Mesendoderm (in vitro differentiated cells): ENCODE measurements at places on chromosomes 4 and X.

DNA sequence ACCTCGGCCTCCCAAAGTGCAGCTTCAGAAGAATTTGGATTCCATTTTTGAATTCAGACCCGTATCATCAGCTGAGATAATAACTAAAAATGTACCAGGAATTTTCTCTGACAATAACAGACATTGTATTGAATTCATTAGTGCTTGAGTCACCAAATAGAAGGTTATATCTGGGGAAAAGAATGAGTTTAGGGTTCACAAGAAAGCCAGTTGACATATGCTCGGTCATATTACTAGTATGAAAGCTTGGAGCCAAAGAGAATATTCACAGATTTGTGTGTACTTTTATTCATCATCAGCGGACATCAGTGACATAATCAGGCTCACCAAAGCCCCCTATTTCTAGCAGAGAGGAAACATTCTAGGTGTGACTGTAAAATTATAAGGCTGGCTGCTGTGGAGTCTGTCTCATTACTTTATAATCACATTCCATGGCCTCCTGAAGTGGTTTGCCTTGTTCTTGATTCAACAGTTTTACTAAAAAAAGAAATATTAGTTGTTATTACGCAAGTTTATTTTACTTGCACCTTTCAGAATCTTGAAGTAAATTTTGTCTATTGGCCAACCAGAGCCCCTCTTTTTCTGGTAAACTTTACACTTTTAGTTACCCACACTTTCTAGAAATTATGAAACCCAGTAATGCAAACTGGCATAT is 14.6 kb upstream of the DCTD start:
- no peak for DNase-seq

DNA sequence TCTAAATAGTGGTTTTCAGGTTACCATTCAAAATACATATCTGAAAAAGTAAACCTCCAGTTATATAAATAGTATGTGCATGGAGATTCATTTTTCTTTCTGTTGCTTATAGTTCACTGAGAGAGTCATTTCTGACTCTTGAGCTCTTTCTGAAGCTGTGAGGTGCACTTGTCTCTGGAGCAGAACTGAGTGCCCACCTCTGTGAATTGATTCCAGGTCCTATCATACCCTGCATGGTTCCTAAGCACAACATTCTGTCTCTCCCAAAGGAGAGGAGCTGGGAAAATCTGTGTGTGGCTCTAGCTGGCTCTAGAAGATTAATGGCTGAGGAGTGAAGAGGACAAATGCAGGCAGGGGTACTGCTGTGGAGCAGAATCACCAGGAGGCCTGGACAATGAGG is 161.6 kb upstream of the HCCS start:
- peak; percentile 7 for DNase-seq

DNA sequence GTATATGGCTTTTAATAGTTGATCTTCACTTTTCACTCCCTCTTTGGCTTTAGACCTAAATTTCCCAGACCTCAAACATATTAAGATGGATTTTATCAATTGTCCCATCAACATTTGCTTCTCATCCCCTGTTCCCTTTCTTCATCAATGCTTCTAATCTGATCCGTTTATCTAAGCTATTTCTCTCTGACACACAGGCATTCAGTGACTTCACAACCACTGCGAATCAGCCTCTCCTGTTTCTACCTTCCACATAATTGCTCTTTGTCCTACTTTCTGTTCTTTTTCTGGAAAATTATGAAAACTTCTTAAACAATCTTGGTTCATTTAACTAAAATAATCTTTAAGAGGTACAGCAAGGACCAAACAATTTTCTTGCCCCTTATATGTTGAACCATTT is 115.2 kb downstream of the GLRA3 start:
- DNase-seq: peak; percentile 47

DNA sequence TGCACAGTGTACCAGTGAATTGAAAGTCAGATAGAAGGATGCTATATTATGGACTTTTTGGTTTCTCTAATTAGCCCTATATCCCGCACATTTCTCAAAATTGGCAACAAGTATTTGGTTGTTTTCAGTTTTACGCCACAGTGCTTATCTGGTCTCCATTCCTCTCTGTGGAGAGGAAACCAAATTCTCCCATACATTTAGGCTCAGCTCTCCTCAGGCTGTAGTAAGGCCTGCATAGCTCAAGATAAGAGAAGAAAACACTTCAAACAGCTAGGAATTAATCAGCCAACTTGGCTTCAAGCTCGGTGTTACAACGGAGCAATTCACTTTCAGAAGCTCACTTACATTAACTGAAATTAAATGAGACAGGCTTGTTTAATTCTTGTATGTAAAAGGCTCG is 263.2 kb downstream of the PDHA2 start:
- peak; percentile 78 for DNase-seq

GRCh38 chrX:116198810-116199209 is 28.3 kb downstream of the AGTR2 start:
- peak; percentile 25 for DNase-seq

DNA sequence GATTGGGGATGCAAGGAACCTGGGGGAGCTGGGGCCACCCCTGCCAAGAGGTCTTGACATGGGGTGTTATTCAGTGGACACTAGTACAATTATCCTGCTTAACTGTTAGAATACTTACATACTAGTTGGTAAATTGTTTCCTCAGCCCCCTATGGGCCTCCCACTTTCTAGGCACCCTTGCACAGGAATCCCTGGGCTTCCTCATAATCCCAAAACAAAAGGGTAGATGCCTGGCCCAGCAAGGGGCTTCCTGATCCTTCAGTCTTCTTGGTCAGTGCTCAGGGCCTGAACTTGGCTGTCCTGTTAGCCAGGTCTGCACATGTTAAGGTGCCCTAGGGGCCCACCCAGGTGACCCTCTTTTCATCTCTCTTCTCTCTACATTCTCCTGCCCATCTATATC is 48.7 kb upstream of the MSX1 start:
- no peak for DNase-seq

DNA sequence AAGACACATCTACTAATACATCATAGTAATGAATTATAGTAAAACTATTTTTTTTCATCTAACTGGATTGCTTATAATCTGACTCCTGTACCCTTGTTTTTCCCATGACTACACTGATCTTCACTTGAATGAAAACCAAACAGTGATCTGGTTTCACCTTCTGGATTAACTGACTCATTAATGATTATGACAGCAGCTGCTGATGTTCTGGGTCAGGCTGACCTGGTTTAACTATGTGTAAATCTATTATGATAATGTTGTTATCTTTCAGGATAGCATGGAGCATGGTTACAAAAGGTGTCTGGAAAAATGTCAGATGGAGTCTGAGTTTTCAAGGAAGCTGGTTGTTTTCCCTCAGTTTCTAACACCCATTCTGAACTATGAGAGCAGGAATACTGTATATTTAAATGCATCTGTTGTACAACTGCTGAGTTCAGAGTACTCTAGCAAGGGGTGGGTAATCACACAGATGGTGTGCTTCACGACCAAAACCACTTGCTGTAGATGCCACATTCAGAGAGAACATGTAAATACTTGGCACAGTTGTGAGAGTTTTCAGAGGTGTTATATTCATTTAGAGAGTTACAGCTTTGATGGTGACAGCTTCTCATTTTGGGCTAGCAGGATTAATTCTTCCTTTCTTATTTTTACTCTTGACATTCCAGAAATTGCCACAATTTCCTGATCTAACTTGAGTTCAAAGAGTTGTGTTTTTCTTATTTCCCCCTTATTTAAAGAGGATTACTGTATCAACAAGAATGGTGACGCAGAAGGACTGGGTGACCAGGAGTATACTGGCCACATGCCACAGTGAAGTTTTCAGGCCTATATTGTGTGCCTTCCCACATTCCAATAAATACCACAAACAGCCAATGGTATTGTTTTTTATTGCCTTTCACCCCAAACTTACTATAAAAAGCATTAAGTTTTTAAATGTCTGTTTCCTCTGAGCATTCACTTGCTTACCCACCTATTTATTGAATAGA is 249.7 kb upstream of the TET2 start:
- DNase-seq: no peak

DNA sequence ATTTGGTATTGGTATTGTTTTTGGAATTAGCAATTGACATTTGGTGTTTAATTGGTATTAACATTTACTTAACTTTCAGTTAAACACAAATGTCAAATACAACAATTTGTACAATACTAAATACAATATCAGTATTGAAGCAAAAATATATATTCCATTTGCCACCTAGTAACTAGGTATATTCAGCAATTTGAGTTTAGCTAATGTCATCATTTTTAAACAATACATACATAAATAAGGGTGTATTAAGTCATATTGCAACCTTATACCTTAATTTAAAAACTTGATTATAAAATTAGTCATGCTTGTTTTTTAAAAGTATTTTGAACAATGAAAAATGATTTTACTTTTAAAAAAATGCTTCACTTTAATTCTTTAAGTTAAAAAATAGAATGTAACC is 53.3 kb downstream of the FBXO8 start:
- DNase-seq: no peak

DNA sequence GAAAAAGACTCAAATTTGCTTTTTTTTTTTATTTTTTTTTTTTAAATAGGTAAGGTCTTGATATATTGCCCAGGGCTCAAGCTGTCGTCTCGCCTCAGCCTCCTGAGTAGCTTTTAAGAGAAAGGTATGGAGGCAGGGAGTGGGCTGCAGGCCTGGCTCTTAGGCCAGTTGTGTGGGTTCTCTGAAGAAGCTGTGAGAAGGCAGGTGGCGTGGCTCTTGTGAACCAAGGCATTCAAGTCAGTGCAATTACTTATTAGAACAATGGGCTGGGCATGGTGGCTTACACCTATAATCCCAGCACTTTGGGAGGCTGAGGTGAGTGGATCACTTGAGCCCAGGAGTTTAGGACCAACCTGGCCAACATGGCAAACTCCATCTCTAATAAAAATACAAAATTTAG is 244.0 kb upstream of the SFRP2 start:
- DNase-seq: no peak

GRCh38 chr4:182809417-182810102 is 107.6 kb downstream of the DCTD start:
- DNase-seq: peak; percentile 63

- peak; percentile 79 for DNase-seq
Measured at GRCh38 chrX:40097504-40098263, at the start of gene BCOR. Gene BCOR (minus strand): TSS chrX:40097958. CDS start chrX:40077929, 20,029 bp downstream.

DNA sequence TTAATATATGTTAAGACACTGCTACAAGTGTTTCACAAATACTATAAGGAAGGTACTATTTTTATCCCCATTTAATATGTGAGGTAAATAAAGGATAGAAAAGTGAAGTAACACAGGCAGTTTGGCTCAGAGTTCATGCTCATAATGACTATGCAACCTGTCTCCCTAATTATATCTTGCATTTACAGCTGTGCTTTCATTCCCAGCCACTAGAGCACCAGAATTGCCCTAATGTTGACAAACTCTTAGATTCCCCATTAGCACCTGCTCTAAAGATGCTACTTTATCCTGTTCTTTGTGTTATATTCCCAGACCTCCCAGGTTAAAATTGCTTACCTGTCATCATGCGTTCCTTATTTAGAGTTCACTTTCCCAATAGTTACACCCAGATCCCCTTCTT is 833.6 kb downstream of the CCSER1 start:
- DNase-seq: peak; percentile 8

- no peak for DNase-seq
Measured at GRCh38 chr4:1850276-1850675, 5.7 kb downstream of the LETM1 start.

DNA sequence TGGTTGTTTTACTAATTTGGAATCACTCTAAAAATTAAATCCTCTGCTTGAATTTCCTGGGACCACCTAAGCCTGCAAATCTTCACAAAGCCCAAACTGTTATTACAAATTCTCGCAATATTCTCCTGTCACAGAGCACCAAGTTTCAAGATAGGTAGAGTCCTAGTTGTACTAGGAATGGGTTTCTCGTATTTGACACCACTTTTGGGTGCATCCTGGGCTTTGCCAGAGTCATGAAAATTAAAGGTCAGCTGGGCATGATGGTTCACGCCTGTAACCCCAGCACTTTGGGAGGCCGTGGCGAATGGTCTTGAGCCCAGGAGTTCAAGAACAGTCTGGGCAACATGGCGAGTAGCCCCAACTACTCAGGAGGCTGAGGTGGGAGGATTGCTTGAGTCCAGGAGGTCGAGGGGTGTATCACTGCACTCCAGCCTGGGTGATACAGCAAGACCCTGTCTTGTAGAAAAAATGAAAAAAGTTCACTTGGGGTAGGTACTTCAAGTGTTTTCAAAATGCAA is 30.6 kb upstream of the MANBA start:
- no peak for DNase-seq

GRCh38 chr4:118752551-118752950 is 67.4 kb downstream of the METTL14 start:
- DNase-seq: no peak

- peak; percentile 34 for DNase-seq
Measured at GRCh38 chrX:1153940-1154339, 58.5 kb downstream of the CRLF2 start.

DNA sequence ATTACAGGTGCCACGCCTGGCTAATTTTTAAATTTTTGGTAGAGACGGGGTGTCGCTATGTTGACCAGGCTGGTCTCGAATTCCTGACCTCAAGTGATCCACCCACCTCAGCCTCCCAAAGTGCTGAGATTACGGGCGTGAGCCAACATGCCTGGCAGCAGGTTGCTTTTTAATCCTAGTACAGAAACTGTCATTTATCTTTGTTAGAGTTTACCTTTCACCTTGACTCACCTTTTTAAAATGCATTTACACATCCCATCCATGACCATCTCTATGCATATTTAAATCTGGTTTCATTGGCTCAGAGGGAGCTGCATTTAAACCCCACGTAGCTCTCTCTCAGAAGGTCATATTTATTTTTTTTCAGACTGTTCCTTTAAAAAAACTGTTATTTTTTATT is 31.9 kb downstream of the SLC16A2 start:
- no peak for DNase-seq

DNA sequence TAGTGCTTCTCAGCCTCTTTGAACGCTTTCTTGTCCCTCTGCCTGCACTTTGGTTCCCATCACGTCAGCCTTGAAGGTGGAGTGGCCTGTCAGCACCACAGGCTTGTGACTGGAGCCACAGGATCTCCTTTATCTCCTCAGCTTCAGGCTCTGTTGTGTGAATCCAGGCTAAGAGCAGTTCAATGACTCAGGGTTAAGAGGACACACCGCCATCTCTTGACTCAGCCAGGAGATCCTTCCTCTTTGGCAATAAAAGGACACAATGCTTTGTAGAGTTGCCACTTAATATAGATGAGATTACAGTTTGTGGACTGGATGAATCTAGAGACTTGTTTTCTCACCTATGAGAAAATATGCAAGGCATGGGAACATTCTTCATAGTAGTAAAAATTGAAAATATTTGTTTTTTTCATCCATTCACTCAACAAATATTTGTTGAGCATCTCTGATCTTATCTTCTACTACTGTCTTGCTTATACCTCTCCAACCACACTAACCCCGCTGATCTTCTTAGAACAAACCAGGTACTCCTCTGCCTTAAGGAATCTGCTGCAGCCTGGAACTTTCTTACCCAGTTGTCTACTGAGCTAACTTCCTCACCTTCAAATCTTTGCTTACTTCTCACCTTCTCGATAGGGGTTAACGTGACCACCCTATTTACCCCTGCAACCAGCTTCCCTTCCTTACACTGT is 62.3 kb downstream of the UCHL1 start:
- DNase-seq: peak; percentile 72

DNA sequence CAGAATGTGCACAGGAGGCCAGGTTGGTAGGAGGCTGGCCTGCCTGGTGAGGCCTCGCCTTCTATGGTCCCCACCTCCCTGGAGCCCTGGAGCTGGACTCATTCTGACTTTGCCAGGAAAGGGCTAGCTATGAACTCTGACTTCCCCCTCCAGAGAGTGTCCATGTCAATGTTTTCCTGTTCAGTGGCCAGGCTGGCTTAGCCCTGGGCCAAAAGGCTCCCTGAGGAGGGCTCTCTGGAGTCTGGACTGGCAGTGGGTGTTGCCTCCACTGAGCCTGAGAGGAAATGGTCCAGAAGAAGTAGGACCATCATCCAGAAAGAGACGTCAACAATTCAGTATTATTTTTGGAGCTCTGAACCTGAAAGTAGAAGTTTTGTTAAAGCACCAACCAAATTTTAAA is 178.7 kb downstream of the CHIC2 start:
- no peak for DNase-seq
